Neural crest cell (in vitro differentiated cells): ENCODE measurements at places on chromosomes 4 and X. TPM values are rescaled to one million over a fixed set of nuclear protein-coding genes. Genes with fewer than 3 reads are reported as not detected.

DNA sequence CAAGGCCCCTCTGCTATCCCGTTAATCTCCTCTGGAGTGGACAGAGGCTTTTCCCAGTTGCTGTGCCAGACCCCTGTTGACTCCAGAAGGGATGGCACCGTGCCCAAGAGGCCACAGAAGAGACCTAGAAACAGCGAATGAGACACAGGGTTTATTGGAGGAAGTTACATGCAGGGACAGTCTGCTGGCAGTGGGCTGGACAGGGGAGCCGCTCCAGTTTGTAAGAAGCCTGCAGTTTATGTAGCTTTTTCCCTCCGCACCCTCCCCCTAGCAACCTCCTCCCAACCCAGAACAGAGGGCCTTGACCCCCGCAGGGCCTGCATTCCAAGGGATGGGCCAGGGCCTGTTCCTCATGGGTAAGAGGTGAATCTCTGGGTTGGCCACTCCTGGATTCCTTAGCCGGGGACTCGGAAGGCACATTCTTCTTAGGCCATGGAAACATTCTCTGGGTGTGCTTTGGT lies 216.8 kb upstream of the PSAPL1 start:
- no peak for DNase-seq

- no peak for DNase-seq
Observed at GRCh38 chr4:70589785-70590184, 2.3 kb upstream of the AMBN start.

GRCh38 chrX:102846544-102847236 lies 90.4 kb upstream of the RAB40AL start:
- DNase-seq: no peak

DNA sequence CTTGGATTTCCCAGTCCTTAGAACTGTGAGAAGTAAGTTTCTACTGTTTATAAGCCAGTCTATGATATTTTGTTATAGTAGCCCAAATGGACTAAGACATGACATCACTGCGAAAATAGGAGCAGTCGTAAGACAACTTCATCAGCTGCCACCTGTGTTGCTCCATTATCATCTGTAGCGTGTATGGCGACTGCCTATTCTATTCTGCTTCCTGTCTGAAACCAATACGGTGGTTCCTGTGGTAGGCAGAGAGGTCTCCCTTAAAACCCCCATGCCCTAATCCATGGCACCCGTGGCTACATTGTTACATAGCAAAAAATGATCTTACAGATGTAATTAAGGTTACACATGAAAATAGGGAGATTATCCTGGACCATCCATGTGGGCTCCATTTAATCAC lies 105.4 kb upstream of the FAT1 start:
- no peak for DNase-seq

ATP2B3 gene
- 0.05 and 0.11 TPM in 2 replicates for total RNA-seq

DNA sequence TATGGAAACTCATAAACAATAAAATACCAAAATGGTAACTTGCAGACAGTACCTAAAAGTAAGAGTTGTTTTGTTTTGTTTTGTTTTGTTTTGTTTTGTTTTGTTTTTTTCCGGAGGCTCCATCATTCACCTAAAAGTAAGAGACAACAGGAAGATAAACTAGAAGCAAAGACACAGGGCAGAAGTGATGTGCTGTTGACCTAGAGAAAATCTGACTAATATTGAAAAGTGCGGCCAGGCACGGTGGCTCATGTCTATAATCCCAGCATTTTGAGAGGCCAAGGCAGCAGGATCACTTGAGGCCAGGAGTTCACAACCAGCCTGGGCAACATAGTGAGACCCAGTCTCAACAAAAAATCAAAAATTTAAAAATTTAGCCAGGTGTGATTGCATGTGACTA lies 5.6 kb upstream of the CENPC start:
- DNase-seq: no peak

DNA sequence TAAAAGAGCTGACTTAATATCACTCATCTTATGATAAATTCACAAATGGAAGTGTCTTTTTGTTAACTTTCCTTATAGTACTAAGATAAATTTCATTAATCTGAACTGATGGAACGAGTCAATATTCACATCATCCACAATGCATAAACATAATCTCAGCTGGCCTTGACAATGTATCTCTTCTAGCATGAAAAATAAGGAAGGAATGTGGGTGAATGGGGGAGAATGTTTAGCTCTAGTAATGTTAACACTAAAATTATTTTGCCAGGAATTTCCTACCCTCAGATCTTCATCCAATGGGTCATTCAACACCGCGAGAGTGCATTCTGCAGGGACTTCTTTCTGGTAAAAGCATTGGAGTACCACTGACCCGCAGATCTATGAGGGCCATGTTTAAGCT lies 15.8 kb downstream of the TRPC3 start:
- DNase-seq: no peak

- no peak for DNase-seq
Observed at GRCh38 chrX:99795495-99795894, 614.6 kb downstream of the PCDH19 start.

DNA sequence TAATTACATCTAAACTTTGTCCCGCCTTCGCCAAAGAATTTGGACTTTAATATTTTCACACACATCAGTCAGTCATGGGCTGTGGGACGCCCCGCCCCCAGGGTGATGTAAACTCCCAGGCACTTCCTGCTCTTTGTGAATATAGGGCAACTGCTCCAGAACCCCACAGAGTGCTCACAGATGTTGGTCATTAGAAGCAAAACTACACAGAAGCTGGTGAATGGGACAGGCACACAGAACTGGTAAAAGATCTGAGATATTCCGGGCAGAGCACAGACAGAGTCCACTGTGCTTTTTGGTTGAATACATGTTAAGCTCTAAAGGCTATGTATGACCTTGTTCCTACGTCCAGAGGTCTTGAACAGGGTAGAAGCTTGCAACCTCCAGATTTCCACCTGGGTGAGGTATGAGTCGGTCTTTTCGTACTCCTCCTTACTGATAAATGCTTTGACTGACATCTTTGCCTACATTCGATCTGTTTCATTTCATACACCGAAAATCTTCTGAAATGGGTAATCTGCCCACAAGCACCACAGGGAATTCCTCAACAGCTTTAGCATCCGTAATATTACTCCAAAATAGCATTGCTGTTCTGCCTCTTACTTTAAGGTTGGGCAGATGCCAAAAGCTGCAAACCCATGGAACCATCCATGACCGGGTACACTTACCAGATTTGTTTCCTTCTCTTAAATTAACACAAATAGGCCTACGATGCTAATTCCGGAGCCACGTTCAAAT lies 144.6 kb downstream of the AMELX start:
- DNase-seq: no peak

GRCh38 chr4:107379054-107379869 lies 340.8 kb downstream of the PAPSS1 start:
- DNase-seq: no peak

HTR2C gene
- 0.07 and 0.09 TPM in 2 replicates for total RNA-seq

- DNase-seq: no peak
Observed at GRCh38 chrX:19707246-19707871, 180.0 kb downstream of the SH3KBP1 start.

ASB11 gene
- not detected in 2 replicates for total RNA-seq

DNA sequence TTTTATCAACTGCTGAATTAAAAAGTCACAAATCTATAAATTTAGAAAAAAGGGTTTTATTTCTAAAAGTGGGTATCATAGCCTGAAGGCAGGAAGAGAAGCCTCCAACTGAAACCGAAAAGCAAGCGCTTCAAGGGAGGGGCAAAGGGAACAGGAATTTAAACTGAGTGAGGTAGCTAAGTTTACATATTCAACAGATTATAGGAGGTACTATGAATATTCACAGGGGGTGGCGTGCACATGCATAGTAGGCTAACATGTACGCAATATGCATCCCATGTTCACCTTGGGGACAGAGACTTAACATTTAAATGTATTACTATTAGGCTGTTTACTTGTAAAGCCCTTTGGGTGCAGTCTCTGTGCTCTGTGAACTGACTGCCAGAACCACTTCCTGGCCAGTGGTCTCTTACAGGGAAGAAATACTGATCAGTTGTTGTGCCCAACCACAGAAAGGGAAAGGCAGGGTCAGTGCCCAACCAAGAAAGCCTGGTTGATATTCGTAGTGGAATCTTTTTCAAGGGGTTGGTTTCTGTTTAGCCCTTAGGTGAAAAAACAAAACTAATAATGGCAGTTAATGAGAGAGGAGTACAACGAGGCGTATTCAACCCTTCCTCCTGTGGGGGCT lies 168.7 kb upstream of the GALNTL6 start:
- no peak for DNase-seq

EMCN gene
- total RNA-seq: not detected in 2 replicates

DNA sequence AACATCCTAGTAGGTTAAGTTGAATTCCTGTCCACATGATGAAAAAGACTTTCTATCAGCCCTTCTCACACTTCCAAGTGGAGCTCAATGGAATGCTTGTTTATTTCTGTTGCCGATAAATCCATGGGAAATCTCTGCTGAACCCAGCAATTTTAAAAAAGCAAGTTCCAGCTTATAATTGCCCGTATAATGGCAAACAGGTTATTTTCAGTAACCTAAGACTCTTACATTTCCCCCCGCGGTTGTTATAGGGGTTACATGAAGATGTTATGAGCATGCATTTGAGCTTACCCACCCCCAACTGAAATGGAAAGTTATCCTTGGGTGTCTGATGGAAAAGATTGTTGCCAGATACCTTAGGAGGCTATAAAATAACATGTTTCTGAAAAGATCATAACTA lies 136.2 kb downstream of the PALLD start:
- DNase-seq: no peak

DNA sequence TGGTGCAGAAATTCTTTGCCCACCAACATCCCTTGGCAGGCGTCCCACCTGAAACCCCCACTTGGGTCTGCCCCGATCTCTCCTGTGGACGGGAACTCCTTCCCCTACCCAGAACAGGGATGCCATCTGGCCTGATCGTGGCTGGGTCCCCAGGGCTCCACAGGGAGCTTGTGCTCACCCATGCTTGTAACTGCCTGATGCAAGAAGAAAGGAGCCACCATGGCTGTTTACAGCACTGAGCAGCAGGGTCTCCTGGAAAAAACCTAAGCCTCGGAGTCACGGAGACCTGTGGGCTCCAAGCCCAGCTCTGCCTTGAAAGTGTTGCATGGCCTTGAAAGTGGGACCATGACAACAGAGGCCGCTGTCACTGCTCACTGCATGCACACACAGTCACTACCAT lies 101.5 kb upstream of the AFAP1 start:
- no peak for DNase-seq

TSPAN6 gene
- total RNA-seq: 69.7 and 71.4 TPM in 2 replicates

GRCh38 chrX:38627683-38628082 lies 66.3 kb downstream of the TSPAN7 start:
- no peak for DNase-seq

PPP1R2C gene
- not detected in 2 replicates for total RNA-seq

GRCh38 chr4:36549992-36550391 lies 268.6 kb downstream of the DTHD1 start:
- DNase-seq: no peak

MTHFD2L gene
- 19.3 and 19.9 TPM in 2 replicates for total RNA-seq

GRCh38 chr4:93827272-93827947 lies 1.1 kb upstream of the ATOH1 start:
- no peak for DNase-seq

DNA sequence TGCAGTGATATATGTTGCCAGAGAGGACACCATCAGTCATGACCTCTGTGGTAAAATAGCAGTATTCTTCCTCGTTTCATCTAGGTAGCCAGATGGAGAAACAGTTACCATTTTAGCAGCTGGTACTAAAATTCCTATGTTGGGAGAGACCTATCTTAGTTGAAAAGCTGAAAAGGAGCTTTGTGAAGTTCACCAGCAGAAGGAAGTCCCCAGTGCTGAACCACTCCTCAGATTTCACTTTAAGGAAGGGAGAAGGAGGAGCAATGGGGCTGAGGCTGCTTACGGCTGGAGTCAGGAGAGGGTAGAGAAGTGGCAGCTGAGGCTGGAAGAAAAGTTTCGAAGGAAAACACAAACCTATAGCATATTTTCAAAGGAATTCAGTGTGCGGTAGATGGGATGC lies 103.7 kb downstream of the ATXN3L start:
- no peak for DNase-seq

GRCh38 chr4:42750091-42750490 lies 93.2 kb upstream of the ATP8A1 start:
- DNase-seq: no peak

DNA sequence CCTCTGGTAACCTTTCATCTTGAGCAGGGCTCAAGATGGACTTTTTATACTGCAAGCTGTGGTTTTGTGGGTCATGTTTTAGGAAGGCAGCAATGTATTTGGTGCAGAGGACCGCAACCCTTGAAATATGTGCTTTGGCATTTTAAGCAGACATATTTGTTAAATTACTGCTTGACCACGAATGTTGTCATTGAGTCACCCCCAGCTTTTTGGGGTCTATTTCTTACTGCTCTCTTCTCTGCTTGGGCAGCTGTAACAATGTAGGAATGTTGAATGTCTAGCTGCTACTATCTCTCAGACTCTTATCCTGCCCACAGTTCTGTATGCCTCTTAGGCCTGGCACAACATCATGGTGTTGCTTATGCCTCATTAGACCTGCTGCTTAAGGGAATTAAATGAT lies 6.0 kb downstream of the RBPJ start:
- no peak for DNase-seq

- no peak for DNase-seq
Observed at GRCh38 chr4:23887989-23888388, 1.9 kb downstream of the PPARGC1A start.

MAGEE2 gene
- total RNA-seq: not detected in 2 replicates

- DNase-seq: no peak
Observed at GRCh38 chr4:186347743-186348142, 81.8 kb downstream of the F11 start.

NDUFC1 gene
- total RNA-seq: 54.4 and 63.3 TPM in 2 replicates

DNA sequence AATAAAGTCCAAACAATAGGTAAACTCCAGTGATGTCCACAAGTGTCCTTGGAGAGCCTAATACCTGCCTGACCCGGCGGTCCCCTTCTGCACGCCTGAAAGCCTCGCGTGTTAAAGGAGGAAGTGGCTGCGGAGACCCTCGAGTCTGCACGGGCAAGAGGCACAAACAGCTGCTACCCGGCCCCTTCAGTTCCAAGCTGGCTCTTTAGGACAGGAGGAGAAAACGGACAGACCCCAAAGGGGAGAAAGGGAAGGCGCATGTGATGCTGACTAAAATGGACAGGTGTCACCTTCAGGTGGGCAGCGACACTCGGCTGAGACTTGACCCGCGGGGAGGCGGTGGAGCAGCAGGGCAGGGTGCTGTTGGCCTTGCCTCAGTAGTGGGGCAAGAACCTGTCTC lies 102.7 kb upstream of the TENM3 start:
- no peak for DNase-seq

GRCh38 chr4:14615671-14616070 lies 386.6 kb upstream of the CPEB2 start:
- no peak for DNase-seq

DNA sequence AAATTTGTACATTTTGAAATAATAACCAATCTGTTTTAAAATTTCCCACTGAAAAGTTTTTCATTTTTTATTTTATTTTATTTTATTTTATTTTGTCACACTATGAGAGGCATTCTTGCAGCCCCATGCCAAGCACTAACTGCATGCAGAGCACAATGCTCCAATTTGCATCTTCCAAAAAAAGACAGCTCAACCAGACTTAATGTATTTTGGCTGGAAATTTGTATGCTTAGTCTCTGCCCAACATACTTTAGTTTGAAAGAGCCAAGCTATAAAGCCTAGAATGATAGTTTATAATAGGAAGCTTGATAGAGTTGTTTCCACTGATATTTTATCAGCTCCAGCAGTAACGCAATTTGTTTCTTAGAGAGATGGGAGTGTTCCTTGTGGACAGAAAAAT lies 235.5 kb downstream of the GALNTL6 start:
- no peak for DNase-seq

CACNA1F gene
- total RNA-seq: 0.05 TPM in 1 of 2 replicates, not detected in the other
